ENCODE measurements at places on chromosomes 1 and 21.

DNA sequence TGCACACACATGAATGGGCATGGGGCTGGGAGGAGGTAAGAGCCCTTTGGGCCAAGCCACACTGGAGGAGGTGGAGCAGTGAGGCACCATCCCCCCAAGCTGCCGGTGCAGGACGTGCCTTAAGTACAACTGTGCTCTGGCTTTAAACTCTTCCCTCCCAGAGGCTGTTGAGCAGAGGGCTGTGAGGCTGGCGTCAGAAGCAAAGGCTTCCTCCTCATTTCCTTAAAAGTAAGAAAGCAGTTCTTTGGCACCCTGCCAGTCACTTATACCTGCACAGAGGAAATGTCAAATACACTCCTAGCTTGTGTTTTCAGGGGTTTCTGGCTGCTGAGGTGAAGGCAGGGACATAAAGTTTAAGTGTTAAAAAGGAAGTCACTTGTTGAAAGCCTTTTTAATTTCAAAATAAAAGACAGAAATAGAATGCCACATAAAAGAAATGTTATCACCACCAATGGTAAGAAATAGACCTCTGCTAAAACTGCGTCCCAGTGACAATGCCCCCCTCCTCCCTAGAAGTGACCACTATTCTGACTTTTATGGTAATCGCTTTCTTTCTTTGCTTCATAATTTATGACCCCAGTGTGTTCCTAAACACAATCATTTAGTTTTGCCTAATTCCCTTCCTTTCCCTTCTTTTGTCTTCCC lies 33.0 kb downstream of the LAMC2 start:
- DNase-seq: no peak

DNA sequence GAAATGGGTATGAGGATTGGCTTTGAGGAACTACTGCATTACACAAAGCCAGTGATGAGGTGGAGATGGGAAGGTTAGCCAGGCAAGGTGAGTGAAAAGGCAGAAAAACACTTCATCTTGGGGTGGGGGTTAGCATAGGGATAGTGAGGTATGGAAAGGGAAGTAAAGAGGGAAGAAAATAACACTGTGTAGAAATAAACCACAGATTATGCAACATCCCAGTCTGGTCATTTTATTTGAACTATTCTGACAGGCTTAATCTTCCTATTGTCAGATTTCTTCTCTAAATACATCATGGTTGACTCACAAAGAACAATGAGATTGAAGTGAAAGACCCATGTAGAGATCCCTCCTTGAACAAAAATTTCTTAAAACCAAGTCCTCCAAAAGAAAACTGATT lies 640.2 kb downstream of the PTPRC start:
- DNase-seq: no peak

- DNase-seq: peak; percentile 78
Observed at GRCh38 chr21:29187944-29188343, 57.5 kb downstream of the MAP3K7CL start.

GRCh38 chr1:81540216-81540615 lies 260.5 kb upstream of the ADGRL2 start:
- DNase-seq: no peak

GRCh38 chr1:63987014-63987627 lies 213.3 kb downstream of the ROR1 start:
- peak; percentile 54 for DNase-seq

GRCh38 chr1:174262349-174263241 lies 103.3 kb downstream of the RABGAP1L start:
- peak; percentile 20 for DNase-seq

GRCh38 chr21:41246808-41247207 lies 69.8 kb upstream of the FAM3B start:
- no peak for DNase-seq

DNA sequence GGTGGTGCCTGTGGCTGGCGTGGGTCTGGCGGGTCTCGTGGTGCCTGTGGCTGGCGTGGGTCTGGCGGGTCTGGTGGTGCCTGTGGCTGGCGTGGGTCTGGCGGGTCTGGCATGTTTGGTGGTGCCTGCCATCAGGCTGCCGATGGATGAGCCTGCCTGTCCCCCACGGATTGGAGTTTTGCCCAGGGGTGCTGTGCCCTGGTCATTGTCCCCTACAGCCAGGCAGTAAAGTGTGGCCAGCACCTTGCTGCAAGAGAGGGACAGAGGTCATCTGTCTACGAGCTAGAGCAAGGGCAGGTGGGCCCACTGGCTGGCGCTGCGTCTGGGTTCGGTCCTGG lies 41.8 kb downstream of the SKI start:
- no peak for DNase-seq

DNA sequence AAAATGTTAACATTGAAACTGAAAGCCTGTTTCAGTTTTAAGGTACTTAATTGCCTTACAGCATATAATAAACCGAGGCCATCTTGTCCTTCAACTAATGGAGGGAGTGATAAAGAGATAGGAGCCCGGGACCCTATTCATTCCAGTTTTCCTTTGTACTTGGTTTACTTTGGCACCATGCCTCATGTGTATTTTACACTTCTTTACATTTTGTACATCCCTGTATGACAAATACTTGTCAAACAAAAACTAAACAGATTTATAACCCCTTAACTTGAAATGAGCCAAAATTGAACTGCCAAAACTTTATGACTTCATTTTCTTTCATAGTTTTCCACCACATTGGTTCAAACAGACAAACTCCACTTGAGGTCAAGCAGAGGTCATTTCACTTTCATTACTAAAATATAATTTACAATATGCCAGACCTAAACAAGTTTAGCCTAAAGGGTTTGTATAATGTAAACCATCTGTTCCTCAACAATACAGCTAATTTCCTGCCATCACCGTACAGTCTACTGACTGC lies 30.9 kb upstream of the UBE2U start:
- DNase-seq: peak; percentile 71

DNA sequence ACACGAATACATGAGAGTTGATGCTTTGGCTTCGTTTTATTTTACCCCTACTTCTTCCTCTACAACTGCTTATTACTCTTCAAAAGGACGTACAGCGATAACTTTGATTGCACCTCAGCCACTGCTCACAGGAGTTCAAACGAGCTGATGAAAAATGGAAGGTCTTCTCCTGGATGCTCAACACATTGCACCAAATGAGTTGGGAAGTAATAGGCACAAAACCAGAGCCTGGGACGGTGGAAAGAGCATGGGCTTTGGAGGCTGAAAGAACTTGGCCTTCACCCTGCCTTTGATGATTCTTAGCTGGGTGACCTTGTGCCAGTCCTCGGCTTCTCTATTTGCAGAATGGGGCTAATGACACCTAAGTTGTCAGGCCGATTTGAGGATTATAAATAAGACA lies 4.8 kb downstream of the CD53 start:
- no peak for DNase-seq

- DNase-seq: peak; percentile 73
Observed at GRCh38 chr1:46179138-46180081, 3.1 kb upstream of the P3R3URF start.

DNA sequence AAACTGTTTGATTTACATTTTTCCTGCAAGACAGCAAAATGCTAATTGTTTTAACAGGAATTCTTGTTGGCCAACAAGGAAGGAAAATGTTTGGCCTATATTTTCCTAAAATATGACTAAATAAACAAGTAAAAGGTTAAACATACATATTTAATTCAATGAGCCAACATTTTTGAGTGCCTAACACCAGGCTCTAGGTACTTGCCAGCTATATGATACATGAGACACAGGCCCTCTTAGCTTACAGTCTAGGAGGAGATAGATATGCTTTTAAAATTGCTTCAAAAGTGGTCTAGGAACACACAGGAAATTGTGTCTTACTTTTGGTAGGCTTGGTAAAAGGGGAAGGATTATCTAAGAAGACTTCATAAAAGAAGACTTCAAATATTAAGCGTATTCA lies 50.9 kb downstream of the PIGK start:
- DNase-seq: no peak

- DNase-seq: no peak
Observed at GRCh38 chr1:152237093-152237492, 13.1 kb upstream of the HRNR start.

GRCh38 chr1:217715681-217716080 lies 84.5 kb downstream of the SPATA17 start:
- no peak for DNase-seq

DNA sequence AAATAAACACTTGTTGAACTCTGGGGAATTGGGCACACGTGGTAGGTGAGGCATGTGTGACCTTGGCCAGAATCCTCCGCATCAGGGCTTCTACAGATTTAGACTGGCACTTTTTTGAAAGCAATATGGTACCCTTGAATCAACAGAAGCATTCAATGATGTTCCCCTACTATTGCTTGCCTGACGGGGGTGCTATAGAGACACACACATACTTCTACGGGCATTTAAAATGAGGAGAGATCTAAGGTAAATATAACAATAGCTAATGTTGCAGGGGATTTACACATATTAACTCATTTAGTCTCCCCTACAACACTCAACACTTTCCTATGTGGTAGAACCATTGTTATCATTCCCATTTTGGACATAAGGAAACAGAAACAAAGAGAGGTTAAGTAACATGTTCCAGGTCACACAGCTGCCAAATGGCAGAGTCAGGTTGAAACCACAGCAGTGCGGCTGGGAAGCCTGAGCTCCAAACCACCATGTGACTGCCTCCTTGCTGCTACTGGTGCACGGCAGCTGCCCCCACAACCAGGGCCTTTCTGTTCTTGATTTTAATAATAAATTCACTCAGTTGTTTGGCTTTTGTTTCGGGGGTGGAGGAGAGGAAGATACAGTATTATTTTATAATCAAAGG lies 147.4 kb downstream of the ZNF281 start:
- DNase-seq: no peak

DNA sequence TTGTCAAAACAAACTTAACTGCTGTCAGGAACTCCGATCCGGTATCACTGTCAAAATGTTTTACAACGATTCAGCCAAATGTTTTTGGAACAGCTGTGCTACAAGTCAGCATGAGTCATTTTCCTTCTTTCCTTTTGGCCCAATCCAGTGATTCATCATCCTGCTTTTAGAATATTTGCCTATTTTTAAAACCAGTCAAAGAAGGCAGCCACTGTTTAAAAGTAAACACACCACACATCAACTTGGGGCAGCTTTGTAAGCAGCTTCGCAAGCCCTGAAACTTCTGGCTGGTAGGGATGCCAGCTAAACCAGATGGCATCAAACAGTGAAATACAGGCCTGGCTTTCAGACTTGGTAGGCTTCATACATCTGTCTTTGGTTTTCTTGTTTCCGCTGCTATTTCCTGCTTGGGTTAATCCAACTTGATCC lies 14.9 kb downstream of the MAP3K7CL start:
- DNase-seq: peak; percentile 75

DNA sequence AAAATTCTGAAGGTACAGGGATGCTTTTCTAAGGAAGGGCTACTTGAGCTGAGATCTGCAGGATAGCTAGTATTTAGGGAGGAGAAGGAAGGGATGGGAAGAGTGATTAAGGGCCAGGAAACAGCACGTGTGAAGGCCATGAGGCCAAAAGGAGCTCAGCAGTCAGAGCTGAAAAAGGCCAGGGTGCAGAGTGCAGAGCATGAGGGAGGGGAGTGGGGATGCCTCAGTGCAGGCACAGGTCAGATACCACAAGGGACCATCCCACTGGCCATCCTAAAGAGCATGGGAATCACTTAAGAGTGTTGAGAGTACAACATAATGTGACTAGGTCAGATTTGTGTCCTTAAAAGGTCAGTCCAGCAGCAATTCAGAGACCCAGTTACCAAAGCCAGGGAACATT lies 16.0 kb downstream of the LRRN2 start:
- no peak for DNase-seq

DNA sequence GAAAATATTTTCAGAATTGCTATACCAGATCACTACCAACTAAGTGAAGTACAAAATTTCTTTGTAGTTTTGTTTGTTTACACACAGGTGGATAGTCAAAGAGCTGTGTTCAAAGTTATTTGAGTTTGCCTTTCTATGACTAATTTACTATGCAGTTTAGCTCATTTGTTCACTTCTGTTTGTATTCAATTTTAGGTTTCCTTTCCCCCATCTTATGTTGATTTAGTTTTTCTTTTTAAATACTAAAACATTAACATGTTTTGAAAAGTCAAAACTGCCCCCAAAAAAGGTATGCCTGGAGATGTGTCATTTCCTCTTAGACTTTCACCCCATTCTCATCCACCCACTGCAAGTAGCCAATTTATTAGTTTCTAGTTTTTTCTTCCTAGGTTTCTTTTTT lies 18.7 kb upstream of the RIPPLY3 start:
- DNase-seq: no peak

GRCh38 chr1:205255941-205256780 lies 28.4 kb downstream of the TMCC2 start:
- peak; percentile 62 for DNase-seq

GRCh38 chr1:6198646-6199297 lies 623 bp downstream of the RPL22 start:
- DNase-seq: no peak

- DNase-seq: no peak
Observed at GRCh38 chr1:2216767-2217058, 11.4 kb upstream of the SKI start.

DNA sequence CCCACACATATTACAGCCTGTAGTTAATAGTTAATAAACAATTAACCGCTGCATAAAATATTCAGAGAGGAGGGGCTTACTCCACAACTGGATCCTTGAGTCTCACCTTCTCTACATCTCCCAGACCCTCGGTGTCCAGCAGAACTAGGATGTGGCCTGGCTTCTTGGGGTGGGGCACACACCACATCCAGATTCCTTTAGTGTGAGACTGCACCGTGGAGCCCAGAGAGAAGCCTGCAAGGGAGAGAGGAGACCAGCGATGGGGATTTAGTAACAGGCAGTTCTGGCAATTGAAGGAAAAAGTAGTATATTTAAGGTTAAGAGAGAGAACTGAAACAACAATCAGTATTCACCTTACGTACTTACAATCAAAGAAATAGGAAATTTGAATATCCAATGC lies 4.9 kb downstream of the GBP1 start:
- DNase-seq: no peak

- peak; percentile 76 for DNase-seq
Observed at GRCh38 chr1:199272628-199273086, 633.8 kb downstream of the PTPRC start.

- DNase-seq: no peak
Observed at GRCh38 chr1:49995734-49996133, 28.0 kb downstream of the AGBL4 start.

DNA sequence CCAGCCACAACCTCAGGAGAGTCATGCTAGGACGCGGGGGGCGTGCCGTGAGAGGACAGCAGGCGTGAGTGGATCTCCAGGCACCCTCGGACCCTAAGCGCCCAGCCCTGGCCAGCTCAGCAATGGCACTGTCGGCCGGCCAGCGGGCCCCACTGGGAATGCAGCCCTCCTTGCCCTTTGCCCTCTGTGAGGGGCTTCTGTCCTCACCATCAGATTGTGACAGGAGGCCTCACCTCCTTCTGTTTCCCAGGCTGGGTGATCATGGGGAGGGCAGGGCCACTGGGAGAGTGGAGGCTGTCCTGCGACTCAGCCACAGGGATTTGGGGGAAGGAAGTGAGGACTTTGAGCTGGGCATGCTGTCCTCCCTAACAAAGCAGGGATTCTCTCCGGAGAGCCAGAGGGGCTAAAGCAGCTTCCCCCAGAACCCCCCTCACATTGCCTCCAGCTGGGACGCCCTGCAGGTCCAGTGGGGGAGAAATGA lies 6.6 kb upstream of the LRRC3 start:
- no peak for DNase-seq

- DNase-seq: no peak
Observed at GRCh38 chr1:235649368-235650163, at the start of gene GNG4. TSS of gene GNG4 (minus strand) at chr1:235649784. CDS start at chr1:235583838, 65,946 bp downstream.

- no peak for DNase-seq
Observed at GRCh38 chr21:36097427-36098181, 27.8 kb downstream of the CBR1 start.
